CD4-positive, alpha-beta T cell treated with Interferon gamma for 1 hour (primary cell): ENCODE measurements at places on chromosomes 16 and 17.

- no peak for DNase-seq
Observed at GRCh38 chr17:77459018-77459755, 318.4 kb downstream of the SEC14L1 start.

- DNase-seq, result no peak
Observed at GRCh38 chr16:63461248-63461841, 1425.1 kb upstream of the CDH8 start.

DNA sequence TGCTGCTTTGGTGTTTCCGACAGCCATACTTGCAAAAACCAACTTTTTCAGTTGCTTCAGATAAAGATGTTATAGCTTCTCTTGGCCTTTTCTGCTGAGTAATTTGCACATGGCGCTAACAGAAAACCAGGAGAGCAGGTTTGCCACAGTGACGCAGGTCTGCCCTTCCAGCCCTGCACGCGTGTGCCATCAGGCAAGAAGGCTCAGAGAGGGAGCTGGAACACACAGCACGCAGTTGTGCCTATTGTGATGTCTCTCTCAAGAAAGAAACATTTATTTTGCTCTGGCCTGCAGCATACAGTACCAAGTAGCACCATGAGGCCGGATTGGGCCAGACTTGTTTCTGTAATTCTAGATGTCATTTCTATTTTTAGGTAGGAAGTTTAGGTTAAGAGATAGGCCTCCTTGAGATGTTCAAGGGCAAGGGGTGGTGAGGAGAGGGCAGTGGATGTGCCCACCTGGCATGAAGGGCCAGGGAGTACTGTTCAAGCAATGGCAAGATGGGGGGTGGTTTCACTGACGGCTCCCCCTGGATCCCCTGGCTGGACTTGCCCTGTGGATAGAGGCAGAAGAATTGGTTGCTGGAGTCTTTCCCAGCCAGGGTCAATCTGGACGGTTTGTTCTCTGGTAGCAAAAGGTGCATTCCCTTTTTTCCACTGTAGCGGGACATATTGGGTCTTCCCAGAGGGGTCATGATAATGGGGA lies 1.9 kb downstream of the CBX2 start:
- DNase-seq, result no peak

DNA sequence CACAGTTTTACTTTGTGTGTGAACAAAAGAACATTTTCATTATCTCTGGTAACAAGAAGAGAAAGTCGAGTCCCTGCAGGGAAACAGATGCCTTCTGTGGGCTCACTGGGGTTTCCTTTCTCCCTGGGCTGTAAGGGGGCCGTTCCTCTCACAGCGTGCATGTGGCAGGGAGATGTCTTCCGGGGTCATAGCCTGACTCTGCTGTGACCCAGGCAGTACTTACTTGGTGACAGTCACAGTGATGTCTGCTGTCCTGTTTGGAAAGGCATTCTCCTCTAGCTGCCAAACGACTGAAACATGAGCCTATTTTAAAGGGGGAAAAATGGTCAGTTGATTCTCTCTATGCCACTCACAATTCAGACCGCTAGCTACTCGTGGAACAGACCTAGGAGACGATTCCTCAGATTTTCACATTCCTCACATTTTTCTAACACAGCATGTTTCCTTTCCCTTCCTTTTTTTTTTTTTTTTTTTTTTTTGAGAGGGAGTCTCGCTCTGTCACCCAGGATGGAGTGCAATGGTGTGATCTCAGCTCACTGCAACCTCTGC lies 7.3 kb downstream of the HASPIN start:
- no peak for DNase-seq

DNA sequence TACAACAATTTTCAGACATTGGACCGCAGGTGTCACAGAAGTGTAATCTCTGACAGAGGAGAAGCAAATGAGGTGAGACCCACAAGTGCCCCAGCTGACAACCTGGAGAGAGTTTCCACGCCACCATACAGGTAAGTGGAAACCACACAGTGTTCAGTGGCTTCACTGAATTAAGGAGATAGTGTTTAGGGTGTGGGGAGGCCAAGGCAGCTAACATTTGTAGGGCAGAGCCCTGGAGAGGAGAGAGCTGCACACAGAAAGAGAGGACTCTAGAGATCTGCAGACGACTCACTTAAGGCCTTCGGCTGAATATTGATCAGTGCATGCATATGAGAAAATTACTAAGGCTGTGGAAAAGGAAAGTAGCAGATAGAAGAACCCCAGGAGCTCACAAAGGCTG lies 228.9 kb upstream of the TNRC6C start:
- DNase-seq, result no peak

GRCh38 chr16:86917471-86918365 lies 339.4 kb downstream of the FOXL1 start:
- DNase-seq, result no peak

DNA sequence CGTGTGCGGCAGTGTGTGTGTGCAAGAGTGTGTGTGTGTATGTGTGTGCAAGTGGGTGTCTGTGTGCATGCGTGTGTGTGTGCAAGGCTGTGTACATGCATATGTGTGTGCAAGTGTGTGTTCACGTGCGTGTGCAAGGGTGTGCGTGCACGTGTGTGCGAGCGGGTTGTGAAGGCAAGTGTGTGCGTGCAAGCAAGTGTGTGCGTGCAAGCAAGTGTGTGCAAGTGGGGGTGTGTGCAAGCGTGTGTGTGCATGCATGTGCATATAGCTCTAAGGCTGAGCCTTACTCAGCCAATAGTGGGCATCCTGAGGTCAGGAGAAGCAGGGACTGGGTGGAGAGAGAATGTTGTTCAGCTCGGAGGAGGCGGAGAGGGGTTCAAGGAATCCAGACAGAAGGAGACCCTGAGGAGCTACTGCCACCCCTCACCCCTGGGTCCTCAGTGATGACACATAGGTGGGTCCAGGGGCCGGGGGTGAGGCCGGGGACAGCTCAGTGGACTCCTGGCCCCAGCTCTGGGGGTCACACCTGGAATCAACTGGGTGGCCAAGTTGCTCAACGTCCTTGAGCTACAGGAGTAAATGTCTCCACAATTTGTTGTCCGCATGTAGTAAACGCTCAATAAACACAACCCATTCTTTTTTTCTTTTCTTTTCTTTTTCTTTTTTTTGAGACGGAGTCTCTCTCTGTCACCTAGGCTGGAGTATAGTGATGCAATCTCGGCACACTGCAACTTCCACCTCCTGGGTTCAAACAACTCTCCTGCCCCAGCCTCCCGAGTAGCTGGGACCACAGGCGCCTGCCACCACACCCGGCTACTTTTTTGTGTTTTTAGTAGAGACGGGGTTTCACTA lies 1.8 kb downstream of the PRR29 start:
- DNase-seq, result no peak

DNA sequence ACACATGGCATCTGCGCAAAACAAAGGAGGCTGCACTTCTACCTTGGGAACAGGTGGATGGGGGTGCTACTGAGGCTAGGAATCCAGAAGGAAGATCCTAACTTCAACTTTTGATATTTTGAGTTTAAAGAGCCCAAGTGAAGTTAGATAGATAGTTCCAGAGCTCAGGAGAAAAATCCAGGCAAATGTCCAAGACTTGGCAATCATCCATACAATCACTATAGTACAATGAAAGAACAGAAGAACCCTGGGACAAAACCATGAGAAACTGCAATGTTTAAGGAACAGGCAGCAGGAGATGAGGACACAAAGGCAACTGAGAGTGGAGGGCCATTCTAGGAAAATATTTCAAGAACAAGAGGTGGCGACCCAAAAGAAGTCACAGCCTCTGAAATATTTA lies 12.4 kb downstream of the CDYL2 start:
- no peak for DNase-seq

GRCh38 chr17:10276436-10276835 lies 78.0 kb upstream of the GAS7 start:
- no peak for DNase-seq

DNA sequence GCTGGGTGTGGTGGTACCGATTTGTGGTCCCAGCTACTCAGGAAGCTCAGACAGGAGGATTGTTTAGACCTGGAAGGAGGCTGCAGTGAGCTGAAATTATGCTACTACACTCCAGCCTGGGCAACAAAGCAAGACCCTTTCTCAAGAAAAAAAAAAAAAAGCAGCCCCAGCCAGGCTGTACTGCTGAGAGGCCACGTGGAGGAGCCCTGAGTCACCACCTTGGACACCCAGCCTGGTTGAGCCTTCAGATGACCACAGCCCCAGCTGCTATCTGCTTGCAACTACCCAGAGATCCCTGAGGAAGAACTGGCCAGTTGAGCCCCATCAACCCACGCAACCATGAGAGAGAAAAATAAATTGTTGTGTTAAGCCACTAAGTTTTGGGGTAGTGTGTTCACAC lies 23.6 kb upstream of the GPRC5C start:
- DNase-seq, result no peak

GRCh38 chr16:73248316-73248715 lies 200.4 kb upstream of the ZFHX3 start:
- no peak for DNase-seq

GRCh38 chr17:8859027-8859803 lies 8.3 kb downstream of the PIK3R6 start:
- DNase-seq, result peak; percentile 29

GRCh38 chr16:86117235-86117634 lies 218.3 kb downstream of the IRF8 start:
- no peak for DNase-seq
